ENCODE measurements at places on chromosomes 3 and 15.

GRCh38 chr3:179318876-179319275, 4.0 kb upstream of the ZNF639 start:
- no peak for DNase-seq

- no peak for DNase-seq
Measured at GRCh38 chr3:142315083-142315482, 89.7 kb upstream of the GK5 start.

- DNase-seq = no peak
Measured at GRCh38 chr3:28280781-28281180, 39.4 kb downstream of the CMC1 start.

DNA sequence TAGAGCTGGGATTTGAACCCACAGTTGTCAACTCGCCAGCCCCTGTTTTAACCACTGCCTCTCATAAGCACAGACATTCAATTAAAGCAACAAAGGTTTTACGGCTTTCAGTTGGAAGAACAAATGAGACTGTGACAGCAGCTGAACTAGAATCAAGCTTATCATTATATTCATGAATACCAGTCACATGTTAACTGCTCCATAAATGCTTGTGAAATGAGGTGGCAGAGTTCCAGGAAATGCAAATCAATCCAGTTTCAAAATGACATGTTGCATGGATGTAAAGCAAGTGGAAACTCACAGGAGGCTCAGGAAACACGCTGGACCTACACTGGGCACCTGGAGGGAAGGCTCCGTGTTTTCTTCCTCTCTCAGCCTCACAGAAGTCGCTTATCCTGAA, 3.9 kb downstream of the GP5 start:
- DNase-seq = no peak

GRCh38 chr3:52742418-52743041, 28.2 kb downstream of the NEK4 start:
- DNase-seq = no peak

GRCh38 chr3:100708644-100708988, 678 bp upstream of the TFG start:
- no peak for DNase-seq

GRCh38 chr3:143118630-143119008, 952 bp upstream of the CHST2 start:
- DNase-seq = no peak

- DNase-seq = no peak
Measured at GRCh38 chr3:47761046-47761445, 20.6 kb downstream of the SMARCC1 start.

- DNase-seq = no peak
Measured at GRCh38 chr3:155449613-155450267, 156.3 kb upstream of the STRIT1 start.

- DNase-seq = no peak
Measured at GRCh38 chr3:100500320-100500880, 8.0 kb downstream of the TMEM45A start.
